ENCODE measurements at places on chromosomes 1 and 21.

- no peak for DNase-seq
Measured at GRCh38 chr1:59598120-59598440, 216.7 kb upstream of the HOOK1 start.

DNA sequence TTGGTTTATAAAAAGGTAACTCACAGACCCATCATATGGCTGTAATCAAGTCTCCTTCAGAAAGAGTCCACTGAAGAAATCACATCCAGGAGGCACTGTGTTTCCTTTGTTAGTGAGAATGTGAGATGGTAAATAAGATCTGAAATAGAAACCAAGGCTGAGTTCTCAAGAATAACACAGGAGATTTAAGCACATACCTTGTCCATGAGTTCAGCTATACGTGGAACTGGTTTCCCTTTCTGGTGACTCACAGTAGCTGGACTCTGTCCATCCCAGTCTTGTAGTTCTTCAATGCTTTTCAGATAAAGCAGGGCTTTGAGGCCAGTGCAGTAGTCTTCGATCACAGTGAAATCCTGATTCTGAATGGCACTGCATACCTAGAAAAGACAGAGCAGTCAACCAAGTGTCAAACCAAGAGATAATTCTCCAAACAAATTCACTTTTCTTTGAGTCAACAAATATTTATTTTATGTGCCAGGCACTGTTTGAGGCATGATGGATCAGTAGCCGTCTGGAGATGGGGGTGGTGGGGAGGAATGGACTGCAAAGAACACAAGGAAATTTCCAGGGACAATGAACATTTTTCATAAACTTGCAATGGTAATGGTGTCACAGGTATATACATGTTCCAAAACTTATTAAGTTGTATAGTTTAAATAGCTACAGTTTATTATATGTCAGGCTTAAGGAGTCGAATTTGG is 471.4 kb downstream of the PTBP2 start:
- no peak for DNase-seq

- DNase-seq = no peak
Measured at GRCh38 chr21:37061926-37062592, 10.8 kb downstream of the PIGP start.

DNA sequence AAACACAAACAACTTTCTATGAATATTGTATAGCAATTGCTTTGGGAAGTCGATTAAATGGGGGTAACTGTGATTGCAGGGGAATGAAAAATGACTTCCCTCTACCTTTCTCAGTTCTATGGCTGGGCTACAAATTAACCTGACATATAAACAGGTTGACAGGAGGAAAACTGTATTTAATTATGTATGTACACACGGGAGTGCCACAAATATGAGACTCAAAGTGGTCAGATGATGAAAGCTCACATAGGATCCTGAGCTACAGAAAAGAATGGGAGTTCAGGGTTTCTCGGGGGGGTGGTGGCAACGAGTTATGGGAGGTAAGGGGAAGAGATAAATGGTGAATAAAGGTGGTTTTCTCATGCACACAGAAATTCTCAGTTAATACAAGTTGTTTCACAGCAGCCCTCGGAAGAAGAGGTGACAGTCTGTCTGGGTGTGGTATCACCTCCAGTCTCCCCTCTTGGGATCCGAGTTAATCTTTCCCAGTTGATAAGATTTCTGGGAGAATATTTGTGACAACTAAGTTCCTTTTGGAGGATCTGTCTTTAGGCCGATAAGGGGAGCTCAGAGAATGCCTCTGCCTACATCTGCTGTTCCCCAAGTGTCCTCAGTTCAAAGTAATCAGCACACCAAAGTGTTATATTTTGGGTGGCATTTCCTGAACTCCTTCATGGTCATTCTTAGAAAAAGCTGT is 26.3 kb downstream of the GADD45A start:
- DNase-seq = no peak

DNA sequence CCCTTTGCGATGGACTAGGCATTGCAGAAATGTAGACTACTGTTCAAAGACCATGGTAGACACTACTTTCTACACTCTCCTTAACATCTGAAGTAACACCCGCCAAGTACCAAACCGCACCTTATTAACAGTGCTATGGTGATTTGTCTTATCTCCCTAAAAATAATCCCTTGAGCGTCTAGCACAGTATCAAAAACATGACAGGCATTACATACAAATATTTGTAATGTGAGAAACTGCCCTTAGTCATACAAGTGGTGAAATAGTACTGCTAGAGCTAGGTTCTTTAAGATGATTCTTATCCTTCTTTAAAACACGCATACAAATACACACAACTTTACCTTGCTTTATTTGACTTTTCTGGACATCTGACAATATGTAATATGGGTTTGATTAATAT is 27.2 kb downstream of the PUM1 start:
- DNase-seq = no peak

DNA sequence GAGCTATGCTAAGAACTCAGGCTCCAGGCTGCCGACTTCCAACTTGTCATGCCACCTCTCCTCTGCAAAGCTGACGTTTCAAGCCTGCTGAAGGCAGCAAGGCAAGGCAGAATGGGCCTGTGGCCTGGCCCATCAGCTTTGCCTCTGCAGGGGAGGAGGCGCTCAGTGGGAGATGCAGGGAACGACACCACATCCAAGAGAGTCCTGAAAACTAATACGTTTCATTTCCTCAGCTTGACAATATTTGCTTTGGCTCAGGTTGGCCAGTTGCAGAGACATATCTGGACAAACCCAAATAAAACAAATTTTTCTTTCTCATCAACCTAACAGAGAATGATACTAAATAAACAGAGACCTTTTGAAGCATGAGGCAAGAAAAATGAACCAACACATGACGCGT is 35.3 kb downstream of the BEND5 start:
- DNase-seq = no peak

DNA sequence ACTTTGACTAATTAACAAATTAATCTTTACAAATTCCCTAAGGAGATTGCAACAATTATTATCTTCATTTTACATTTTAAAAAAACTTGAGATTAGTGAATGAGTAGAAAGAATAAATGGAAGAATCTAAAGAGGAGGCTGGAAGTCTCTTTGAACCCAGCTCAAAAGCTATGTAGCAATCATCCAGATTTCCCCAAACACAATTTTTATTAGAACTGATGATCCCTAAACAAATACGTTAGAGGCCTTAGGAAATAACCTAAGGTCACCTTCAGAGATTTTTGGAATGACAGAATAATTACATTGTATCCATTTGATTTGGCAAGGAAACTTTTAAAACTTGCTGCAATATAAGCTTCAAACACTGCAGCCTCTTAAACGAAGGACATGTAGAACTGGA is 242.4 kb upstream of the LYPLAL1 start:
- no peak for DNase-seq

GRCh38 chr1:5232537-5232936 is 578.1 kb downstream of the AJAP1 start:
- DNase-seq = no peak

GRCh38 chr21:34129039-34129891 is 55.9 kb downstream of the MRPS6 start:
- DNase-seq = peak; percentile 63

DNA sequence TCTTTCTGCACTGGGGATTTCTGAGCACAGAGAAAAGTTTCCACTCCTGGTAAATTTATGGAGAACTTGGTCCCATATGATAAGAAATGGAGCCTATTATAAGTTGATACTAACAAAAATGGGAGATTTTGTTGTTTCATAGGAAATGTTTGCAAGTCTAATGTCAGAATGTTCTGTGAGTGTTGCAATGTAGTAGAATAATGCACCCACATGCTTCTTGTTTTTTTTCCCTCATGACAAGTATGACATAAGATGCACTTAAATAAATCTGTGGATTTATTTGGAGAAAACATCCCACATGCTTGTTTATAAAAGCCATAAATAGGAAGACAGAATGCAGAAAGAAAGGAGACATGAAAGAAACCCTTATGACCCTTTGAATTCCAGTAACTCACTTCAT is 50.8 kb upstream of the KCNJ6 start:
- DNase-seq = no peak

- no peak for DNase-seq
Measured at GRCh38 chr1:35619237-35620121, 21.8 kb downstream of the PSMB2 start.

DNA sequence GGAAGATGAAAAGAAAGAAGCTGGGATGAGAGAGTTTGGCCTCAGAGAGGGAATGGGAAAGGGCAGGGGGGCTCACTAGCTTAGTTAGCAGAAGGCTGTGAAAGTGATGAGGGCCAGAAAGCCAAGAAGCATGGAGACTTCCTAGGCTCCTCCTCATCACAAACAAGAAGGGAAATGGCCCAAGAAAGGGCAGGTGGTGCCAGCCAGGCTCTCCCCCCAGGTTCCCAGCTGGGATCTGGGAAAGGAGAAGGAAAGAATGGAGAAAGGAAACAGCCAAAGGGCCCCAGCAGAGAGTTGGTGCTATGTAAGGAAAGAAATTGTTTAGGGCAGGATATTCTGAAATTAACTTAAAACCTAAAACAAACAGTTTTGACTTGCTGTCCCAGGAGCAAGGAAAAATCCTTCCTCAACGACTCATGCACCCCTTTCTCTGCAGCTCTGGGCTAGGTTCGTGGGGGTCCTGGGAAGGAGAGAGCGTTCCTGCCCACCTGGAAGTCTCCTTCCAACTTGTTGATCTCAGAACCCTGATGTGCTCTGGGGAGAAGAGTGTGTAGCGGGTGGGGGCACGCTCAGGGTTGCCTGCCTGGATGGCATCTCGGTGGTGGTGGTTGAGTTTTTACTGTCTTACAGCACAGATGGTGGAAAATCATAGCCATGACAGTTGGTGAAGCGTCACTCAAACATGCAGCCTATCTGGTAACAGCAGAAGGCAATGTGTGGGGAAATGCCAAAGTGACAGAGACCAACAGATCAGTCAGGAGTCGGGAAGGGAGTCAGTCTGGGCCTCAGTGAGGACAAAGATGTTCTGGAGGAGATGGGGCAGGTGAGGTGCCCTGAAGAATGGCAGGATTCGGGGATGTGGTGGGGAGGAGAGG is 147.3 kb downstream of the CLIC6 start:
- no peak for DNase-seq

GRCh38 chr1:45979074-45979777 is 153.2 kb downstream of the PIK3R3 start:
- DNase-seq = no peak

- DNase-seq = no peak
Measured at GRCh38 chr1:9238550-9238949, 4.0 kb downstream of the H6PD start.

DNA sequence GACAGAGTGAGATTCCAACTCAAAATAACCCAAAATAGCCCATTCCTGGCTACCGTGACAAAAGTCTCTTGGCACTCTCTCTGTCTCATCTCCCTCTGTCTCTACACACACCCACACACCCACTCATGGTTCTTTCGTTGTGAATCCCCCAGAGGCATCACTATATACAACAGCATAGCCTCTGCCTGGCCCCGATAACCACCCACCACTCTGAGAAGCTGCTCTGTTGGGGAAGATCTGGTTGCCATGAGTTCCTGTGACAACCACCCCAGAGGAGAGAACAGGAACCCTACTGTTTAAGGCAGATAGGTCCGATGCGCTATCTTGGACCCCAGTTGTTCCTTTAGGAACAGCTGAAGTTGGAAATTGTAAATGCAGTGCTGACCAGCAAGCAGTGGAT is 70.4 kb upstream of the LYST start:
- DNase-seq = no peak

DNA sequence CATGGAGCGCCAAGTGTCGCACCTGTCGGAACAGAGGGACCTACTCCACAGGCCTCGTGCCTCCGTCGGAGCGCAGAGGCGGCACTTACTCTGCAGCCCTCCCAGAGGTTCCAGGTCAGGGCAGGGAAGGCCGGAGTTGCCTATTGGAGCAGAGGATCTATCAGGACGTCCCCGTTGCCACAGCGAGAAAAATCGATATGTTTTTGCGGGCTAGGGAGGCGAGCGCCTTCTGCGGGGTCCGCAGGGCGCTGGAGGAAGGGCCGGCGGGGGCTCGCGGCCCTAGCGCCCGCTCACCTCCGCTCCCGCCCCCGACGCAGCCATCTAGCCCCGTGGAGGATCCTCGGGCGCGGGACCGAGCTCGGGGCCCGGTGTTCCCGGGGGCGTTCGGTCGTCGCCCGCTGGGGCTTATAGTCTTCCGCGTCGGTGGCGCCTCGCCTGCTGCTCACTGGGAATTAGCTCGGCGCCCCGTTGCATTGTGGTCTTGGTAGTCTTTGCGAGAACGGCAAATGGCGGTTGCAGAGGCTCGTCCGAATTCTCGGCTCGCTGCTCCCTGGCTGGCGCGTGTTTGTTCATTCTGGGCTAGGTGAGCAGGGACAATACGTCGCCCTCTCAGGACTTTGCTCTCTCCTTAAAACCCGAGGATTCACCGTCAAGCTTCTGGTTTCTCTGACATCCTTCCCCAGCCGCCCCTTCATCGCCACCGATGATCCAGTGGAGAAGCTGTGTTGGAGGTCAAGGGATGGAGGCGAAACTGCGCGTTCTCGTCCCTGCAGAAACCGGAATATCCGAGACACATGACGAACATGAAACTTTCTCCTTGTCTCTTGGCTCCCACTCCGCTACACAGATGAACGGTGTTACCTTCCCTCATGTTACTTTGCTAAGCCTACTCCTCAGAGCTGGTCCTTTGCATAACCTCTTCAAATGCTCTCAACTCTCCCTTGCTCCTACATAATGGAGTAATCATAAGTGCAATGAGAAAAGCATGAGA is at the start of gene JTB:
Gene JTB (minus strand): TSS at position 425 of the 991 bp plus-strand sequence. CDS start 422 bp downstream, at position 3.
- DNase-seq = peak; percentile 53

DNA sequence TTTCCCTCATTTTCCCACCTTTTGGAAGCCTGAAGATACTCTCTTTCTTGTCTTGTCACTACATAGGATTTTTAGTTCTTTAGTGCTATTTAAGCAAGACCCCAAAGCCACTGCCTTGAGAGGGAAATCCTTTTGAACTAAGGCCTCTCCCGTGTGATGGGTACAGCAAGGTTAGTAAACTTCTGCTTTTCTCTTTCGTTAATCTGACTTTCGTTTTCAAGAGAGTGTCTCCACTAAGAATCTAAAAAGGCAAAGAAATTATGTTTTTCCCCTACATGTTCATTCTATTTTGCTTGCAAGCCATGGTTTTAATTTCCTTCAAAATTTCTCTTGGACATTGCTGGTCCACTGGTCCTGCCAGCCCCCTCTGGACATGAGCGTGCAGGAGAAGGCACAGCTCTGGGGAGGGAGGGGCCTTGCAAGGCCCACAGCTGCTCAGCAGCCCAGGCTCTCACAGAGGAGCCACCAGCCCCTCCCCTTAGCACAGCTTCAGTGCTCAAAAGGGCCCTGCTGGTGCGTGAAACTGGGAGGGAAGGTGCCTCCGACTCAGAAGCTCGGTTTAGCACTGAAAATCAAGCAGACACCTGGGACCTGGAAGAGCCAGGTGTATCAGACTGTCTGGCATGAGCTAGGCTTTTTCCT is 210.9 kb upstream of the GALNT2 start:
- DNase-seq = no peak

DNA sequence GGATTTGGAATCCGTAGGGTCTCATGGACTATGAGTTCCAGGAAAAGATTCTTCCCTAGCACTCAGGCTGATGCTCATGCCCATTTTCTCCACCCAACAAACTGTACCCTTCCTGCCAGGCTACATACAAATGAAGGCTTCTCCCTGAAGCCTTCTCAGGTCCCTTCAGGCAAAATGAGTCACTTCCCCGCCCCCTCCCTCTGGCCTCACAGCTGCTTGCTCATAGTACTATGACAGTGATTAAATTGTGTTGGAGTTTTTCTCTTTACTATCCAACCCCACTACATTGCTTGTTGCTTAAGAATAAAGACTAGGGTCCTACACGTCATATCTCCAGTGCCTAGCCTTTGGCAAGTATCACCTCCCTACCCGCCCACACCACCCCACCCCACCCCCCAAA is 207.6 kb upstream of the NFIA start:
- DNase-seq = no peak

GRCh38 chr1:75785320-75785982 is 605 bp upstream of the RABGGTB start:
- no peak for DNase-seq

GRCh38 chr1:229161740-229162139 is 109.2 kb upstream of the RAB4A start:
- DNase-seq = no peak

All from NCI-H446 (cell line).